ENCODE measurements at places on chromosomes 2 and 18.
A peak's percentile ranks its signal among the peaks of the same experiment; 100 is the strongest.

DNA sequence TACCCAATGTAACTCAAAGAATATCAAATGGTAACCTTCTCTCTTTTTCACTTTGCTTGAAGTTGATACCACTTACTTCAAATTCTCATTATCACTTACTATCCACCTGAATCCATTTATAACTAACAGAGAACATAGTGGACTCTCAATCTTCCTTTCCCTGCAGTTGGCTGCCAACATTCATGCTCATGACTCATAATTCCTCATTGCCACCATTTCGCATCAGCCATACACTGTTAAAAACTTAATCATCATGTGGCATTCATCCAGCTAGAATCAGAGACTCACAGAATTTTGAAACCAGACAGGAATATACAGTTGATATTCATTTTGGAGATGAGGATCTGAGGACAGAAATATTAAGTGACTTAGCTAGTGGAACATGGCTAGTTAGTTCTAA is 56.8 kb downstream of the SLC4A10 start:
- no peak for DNase-seq

DNA sequence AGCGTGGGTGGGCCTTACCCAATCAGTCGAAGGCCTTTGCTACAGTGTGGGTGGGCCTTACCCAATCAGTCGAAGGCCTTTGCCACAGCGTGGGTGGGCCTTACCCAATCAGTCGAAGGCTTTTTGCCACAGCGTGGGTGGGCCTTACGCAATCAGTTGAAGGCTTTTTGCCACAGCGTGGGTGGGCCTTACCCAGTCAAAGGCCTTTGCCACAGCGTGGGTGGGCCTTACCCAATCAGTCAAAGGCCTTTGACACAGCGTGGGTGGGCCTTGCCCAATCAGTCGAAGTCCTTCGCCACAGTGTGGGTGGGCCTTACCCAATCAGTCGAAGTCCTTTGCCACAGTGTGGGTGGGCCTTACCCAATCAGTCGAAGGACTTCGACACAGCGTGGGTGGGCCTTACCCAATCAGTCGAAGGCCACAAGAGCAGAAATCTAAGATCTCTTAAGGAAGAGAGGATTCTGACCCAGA is 16.3 kb upstream of the GAL3ST2 start:
- DNase-seq, result no peak

DNA sequence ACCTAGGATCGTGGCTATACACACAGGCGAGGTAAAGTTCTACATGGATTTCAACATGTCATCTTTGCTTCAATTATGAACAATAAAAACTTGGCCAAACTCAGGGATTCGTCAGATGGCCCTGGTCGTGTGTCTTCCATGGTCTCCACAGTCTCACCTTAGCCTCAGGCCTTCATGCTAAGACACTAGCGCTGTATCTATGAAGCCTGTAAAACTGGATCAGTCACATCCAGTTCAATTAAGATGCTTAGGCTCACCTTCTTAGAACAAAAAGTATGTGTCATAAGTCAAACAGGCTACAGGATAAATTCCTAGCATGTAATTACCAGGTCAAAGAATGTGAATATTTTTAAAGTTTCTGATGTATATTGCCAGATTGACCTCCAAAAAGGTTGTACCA is 113.7 kb upstream of the NRP2 start:
- DNase-seq, result no peak

GRCh38 chr18:5662586-5663090 is 118.8 kb upstream of the EPB41L3 start:
- DNase-seq, result no peak

GRCh38 chr2:106139238-106139935 is 54.7 kb downstream of the UXS1 start:
- peak; percentile 25 for DNase-seq

DNA sequence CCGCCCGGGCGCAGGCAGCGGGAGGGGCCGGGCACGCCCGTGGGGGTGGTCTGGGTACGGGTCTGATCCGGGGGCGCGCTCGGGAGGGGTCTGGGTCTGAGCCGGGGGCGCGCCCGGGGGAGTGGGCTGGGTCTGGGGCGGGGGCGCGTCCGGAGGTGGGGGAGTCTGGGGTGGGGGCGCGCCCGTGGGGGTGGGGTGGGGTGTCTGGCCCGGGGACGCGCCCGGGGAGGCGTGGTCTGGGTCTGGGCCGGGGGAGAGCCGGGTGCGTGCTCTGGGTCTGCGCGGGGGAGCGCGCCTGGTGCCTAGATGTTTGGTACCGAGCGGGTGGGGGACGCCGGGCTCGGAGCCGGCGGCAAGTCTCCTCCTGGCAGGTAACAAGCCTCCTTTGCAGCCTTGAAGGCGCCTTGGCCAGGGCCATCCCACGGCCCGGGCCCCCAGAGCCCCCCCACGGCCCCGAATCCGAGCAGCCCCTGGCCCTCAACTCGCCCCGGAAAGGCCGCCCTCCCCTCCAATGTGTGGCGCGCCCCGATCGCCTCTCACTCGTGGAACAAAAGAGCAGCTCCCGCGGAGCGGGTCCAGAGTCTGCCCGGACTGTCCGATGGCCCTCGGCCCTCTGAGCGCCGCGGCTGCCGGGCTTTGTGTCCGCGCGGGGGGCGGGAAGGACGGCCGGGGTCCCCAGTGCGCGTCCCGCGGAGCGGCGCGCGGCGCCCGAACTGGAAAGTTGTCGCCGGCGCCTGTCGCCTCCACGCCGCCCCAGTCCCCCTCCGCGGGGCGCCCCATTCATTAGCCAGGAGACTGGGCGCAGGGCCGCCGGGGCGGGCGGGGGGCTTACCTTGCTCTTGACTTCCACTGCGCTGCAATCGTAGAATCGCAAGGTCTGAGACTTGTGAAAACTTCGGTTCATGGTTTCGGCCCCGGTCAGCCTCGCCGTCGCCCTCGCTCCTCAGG is 595 bp downstream of the PARD6G start:
- peak; percentile 10 for DNase-seq

DNA sequence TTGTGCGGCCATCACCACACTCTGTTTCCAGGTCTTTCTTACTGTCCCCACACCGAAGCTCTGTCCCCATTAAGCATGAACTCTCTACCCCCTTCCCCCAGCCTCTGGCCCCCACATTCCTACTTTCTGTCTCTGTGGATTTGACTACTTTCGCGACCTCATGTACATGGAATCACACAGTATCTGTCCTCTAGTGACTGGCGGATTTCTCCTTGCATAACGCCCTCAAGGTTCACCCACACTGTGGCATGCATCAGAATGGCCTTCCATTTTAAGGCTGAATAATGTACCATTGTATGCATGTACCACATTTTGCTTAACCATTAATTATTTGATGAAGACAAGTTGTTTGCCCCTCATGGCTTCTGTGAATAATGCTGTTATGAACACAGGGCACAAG is 467.6 kb upstream of the HS6ST1 start:
- no peak for DNase-seq

DNA sequence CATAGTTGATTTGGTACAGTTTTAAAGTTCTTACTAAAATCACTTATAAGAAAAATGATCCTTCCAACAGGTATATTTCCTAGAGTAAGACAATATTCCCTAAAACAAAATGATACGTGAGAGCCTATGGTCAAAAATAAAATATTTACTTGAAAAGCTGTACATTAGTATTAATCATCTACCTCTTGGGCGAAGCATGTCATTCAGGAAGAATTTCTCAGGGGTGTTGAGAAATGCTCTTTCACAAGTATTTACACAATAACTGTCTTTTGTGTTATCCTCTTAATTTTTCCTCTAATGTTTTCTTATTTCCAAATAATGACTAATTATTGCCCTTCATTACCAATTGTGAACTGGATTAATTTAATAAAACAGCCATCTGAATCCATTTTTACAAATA is 466.3 kb downstream of the SATB2 start:
- no peak for DNase-seq

- DNase-seq, result no peak
Observed at GRCh38 chr2:66839551-66840320, 404.8 kb downstream of the MEIS1 start.

- DNase-seq, result no peak
Observed at GRCh38 chr2:228728961-228729360, 542.1 kb downstream of the PID1 start.

DNA sequence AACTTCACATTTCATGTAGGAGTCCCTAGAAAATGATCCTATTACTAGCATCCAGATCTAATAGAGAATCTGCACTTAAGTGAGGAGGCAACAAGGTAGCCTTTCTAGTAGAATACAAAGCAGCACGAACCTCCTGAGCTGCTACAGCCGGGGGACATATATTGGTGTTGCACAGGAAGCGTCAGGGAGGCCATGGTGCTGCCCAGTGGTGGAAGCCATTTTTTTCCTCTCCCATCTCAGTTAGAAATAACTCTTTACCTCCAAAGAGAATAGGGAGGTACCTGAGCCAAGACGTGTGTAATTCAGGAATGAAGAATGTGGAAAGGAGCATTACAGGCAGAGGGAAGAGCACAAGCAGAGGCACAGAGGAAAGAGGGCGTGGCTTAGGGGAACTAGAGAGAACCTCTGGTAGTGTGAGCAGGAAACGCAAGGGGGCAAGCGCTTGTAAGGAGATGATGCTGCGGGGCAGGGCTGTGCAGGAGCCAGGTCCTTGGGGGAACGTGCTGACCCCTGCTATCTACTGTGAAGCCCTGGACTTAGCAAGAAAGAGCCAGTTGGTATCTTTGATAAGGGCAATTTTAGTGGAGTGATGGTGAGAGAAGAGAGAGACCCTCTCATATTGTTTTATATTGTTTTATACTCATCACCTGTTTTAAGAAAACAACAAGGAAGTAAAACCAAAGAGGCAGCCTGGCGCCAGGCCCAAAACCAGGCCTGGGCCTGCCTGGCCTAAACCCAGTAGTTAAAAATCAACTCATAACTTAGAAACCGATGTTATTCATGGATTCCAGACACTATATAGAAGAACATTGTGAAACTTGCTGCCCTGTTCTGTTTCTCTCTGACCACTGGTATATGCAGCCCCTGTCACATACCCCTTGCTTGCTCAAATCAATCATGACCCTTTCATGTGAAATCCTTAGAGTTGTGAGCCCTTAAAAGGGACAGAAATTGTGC is 50.0 kb upstream of the TTC39C start:
- DNase-seq, result peak; percentile 70

DNA sequence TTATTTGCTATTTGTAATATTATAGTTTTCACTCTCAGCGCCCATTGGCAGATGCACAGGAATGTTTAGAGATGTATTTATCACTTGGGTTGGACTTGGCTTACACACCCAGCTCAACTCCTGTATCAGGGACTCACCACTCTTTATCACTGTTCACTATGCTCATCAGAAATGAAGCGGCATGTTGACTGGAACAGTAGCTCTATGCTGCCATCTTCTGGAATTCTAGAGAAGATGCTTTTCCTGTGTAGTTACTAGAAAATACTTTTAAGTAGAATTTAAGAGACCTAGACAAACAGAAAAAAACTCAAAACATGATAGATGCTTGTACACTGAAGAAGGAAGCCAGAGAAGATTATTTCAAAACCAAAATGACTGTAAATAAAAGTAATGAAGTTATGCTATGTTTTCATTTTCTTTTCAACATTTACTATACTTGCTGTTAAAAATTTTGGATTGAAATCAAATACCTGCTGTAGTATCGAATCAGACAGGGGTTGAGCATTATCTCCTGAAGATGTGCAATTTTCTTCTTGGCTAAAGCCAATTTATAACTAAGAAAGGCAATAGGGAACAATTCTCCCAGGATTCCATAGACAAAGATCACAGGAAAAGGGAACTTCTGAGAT is 47.4 kb upstream of the NXPH2 start:
- peak; percentile 55 for DNase-seq

GRCh38 chr2:152430876-152431275 is 95.9 kb downstream of the FMNL2 start:
- no peak for DNase-seq

DNA sequence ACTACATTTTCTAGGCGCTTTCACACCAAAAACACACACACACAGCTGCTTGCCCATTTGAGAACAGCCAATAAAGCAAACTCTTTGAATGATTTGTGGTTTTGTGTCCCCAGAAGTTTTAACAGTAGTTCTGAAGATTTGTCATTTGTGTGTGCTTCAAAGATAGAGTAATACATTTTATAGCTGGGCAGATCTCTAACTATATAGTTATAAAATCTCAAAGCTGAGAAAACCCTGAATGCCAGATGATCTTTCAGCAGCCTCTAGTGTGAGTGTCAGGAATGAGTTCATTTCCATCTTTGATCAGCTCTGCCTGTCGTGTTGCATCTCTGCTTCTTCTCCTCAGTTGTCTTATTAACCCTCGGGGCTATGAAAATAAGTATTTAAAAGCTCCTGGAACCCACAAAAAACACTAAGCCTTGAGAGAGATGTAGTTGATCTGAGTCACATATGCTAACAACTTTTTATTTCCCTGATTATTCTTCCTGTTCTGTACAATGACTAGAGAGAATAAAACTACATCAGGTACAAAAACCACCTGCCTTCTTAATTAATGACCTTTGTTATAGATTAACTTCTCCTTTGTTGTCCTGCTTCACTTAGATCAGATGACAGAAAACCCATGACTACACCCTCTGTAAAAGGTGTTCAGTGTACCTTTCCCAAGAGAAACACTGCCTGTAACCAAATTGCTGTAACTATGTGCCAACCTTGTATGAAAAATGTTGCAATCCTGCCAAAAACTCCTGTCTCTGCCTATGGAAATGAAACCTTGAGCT is 30.0 kb upstream of the SLC3A1 start:
- DNase-seq, result no peak

DNA sequence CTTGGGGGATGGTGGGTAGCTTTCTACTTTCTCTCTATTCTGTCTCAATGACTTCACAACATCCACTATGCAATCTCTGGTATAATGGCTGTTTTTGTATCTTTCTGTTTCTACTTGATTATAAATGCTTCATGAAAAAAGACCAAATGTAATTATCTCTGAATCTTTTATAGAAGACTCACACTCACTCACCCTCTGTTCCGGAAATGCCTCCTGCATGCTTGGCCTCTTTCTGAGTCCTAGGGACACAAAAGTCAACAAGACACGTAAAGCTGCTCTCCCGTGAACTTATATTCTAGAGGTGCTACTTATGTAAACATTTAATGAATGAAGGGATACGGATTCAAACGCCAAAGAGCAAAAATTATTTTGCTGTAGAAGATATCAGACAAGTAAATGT is 502.2 kb upstream of the SOX11 start:
- no peak for DNase-seq

DNA sequence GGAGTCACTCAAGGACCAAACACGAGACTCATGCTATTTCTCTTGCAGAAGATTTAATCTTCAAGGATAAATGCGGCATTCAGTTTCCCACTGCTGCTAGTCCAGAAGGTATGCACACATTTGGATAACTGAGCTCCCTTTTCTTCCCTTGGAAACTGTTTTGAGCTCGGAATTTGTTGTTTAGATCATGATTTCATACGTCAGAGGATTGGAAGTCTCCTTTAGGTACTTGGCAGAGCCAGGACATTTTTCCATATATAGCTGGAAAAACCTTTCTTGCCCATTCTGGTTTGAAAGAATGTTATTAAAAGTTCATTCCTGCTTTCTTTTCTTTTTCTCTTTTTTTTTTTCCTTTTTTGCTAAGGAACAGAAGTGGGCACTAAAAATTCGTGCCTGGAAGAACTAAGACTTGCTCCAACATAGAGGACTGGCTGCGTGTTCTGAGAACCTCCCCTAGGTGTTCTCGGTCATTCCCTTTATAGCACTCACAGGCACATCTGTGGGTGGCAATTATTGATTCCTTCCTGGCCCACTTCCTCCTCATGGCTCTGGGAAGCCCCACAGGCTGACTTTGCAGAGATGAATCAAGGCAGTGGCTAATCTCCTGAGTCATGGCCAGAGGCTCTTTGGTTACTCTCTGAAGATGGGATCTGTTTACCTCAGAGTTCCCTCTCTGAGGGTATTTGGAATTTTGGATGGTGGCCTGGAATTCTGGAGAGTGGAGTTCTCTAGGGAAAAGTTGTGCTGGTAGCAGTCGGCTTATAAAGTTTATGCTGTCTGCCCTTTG is 104.8 kb downstream of the PLCL1 start:
- DNase-seq, result no peak

All from CD4-positive, alpha-beta T cell treated with Interleukin-12 subunit alpha and Interleukin-12 subunit beta, for 1 hour (primary cell).